ENCODE measurements at places on chromosomes 13 and 19.

DNA sequence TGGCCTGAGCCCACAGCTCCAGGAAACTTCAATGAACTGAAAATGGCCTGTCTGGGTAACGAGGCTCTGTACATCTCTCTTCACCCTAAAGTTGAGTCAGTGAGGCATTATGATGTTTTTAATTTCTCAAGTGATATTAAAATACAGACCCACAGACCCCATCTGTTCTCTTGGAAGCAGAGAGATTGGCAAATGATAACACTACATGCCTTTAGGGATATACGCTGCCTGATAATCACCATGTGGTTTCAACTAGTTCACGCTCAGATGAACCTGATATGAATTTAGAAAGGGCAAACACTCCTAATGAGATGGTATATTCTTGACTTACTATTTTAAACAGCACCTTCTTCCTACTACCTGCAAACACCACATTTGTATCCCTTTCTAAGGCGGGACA is 127.5 kb downstream of the RFC3 start:
- DNase-seq = no peak

DNA sequence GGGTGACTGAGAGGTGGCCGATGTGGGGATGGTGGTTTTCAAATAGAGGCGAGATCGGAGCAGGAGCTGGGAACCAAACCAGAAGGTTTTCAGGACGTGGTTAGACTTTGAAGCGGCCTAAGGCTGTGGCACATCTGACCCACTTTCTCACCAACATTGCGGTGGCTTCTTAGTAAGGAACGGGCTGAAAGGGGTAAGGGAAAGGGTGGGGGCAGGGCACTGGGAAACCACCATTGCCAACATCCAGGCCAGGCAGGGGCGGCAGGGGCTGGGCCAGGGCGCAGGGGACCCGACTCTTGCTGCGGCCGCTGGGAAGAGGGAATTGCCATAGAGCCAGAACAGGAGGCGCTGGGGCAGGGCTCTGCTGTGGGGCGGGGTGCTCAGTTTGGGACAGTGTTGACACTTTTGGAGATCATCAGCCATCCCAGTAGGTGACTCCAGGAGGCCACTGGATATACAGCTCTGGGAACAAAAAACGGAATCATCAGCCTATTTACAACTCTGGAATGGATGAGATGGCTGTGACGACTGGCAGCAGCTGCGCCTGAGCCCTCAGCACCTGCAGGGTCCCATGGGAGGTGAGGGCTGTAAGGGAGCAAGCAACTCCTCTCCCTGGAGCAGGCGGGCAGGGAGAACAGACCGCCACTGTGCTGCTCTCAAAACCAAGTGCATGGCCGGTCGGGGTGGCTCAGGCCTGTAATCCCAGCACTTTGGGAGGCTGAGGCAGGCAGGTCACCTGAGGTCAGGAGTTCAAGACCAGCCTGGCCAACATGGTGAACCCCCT is 52.2 kb downstream of the IRS2 start:
- no peak for DNase-seq

- DNase-seq = no peak
Observed at GRCh38 chr13:50707628-50708027, 135.9 kb downstream of the DLEU7 start.

- DNase-seq = peak; percentile 31
Observed at GRCh38 chr19:843180-843835, 2.5 kb downstream of the PRTN3 start.

DNA sequence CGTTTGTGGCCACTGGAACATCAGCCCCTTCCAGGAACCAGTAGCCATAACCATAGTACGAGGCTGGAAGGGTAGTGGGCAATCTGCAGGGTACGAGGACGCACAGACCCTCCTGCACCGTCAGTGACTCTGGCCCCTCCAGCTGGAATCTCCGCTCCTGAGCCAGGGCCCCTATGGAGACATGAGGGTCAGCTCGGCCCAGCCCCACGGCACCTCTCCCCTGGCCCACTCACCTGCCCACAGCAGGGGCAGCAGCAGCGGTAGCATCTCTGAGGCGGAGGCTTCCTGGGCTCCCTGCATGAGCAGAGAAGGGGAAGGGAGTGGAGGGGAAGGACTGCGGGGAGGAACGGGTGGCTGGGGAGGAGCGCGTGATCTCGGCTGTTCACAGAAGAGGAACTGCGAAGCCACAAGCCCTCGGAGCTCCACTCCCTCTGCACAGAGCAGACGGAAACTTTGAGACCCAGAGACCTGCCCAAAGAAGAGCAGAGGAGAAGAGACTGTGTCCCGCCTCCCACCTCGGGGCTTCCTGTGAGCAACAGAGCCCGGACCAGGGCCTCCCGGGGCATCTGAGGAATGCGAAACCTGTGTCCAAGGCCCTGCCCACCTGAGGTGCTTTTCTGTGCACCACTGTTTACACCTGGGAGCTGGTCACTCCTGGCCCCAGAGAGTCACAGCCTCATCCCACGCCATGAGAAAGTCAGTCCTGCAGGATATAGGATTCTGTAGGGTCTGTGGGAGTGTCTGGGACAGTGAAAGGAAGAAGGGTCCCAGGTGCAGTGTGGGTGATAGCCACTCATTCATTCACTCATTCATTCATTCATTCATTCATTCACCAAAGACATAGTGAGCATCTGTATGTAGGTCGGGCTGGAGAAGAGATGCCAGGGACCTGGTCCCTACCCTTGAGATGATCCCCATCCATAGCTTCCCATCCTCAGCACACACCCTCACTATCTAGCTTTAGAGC is at the start of gene SIGLEC6:
Gene SIGLEC6, minus strand, starts transcription at position 322 of the 967 bp plus-strand sequence. Its CDS starts 22 bp downstream, at position 300.
- DNase-seq = peak; percentile 41

- DNase-seq = no peak
Observed at GRCh38 chr19:57850553-57851017, 926 bp downstream of the ZNF587 start.

DNA sequence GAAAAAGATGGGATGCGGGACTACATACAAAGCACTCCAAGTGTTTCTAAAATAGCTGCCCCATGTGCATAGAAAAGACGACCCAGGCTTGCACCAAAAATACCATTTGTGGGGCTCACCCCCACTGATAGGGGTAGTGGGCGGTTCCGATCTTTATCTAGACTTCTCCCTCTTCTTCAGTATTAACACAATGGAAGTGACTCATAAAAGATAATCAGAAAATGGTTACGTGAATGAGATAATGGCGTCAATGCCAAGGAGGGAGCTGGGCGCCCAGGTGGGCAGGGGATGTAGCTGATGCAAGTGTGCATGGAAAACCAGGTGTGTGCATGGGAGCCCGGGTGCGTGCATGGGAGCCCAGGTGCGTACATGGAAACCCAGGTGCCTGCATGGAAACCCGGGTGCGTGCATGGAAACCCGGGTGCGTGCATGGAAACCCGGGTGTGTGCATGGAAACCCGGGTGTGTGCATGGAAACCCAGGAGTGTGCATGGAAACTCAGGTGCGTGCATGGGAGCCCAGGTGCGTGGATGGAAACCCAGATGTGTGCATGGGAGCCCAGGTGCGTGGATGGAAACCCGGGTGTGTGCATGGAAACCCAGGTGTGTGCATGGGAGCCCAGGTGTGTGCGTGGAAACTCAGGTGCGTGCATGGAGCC is 32.7 kb downstream of the LAMP1 start:
- DNase-seq = no peak

GRCh38 chr19:38722947-38723605 is 21.2 kb downstream of the CAPN12 start:
- no peak for DNase-seq

DNA sequence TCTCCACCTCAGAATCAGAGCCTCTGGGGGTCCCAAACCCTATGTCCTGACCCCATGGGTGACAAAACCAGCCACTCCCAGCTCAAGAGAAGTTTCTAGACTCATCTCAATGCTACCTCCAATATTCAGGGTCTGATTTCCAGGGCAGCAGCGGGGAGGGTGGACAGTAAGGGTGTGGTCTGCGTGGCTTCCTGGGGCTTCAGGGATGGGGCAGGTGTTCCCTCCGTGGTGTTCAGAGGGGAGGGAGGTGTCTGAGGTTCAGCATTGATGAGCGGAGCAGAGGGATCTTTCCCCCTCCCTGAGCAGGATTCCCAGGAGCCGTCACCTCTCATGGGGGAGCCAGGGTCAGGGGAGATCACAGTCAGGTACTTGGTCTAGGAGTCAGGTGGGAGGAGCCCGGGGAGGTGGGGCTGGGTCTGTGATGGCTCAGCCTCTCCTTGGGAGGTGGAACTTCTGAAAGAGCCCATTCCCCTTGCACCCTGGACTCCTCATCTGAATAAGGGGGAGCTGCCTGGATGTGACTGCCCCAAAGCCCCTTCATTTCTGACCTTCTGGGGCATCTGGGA is 2.9 kb downstream of the LILRA2 start:
- DNase-seq = no peak
